Stimulated activated CD4-positive, alpha-beta T cell treated with anti-CD3 and anti-CD28 coated beads, Interleukin-1b, Interleukin-23, amount 100 ng/mL, for 4 hours (primary cell): ENCODE measurements at places on chromosomes 6 and 20.

DNA sequence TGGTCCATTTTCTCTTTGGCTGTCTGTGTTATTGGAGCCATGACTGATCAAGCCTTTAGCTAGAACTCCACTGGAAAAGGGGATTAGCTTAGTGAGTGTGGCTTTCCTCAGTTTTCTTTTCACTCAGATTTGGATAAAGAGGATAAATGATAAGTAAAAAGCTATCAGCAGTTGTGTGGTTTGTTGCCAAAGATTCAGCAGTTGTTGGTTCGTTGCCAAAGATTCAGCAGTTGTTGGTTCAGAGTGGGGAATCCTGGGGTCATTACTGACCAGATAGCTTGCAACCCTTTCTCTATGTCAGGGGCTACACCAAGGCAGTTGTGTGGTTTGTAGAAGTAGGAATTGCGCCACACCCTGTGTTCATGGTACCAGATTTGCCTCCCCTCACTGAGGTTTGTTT, 107.7 kb upstream of the SCP2D1 start:
- no peak for DNase-seq

- DNase-seq: no peak
Observed at GRCh38 chr6:43809417-43810305, 39.6 kb downstream of the VEGFA start.

DNA sequence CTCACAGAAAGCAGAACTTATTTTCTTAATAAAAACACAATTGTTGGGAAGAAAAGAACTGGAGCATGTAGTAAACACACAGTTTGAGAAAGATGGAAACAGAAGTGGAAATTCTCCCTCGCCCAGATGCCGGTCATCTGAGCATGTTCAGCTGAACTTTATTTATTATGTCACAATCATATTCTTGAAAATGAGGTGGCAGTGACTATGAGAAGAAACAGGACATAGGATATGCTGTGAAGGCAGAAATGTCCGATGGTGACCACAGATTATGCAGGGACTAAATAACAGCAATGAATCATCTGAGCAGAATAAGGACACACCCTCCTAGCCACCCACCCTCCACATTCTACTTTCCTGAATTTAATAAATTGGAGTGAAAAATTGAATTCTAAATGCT, 425.3 kb upstream of the NOX3 start:
- no peak for DNase-seq

- no peak for DNase-seq
Observed at GRCh38 chr6:36368921-36369865, 18.3 kb downstream of the ETV7 start.

GRCh38 chr20:63979229-63979556, 249 bp downstream of the SAMD10 start:
- DNase-seq: no peak

DNA sequence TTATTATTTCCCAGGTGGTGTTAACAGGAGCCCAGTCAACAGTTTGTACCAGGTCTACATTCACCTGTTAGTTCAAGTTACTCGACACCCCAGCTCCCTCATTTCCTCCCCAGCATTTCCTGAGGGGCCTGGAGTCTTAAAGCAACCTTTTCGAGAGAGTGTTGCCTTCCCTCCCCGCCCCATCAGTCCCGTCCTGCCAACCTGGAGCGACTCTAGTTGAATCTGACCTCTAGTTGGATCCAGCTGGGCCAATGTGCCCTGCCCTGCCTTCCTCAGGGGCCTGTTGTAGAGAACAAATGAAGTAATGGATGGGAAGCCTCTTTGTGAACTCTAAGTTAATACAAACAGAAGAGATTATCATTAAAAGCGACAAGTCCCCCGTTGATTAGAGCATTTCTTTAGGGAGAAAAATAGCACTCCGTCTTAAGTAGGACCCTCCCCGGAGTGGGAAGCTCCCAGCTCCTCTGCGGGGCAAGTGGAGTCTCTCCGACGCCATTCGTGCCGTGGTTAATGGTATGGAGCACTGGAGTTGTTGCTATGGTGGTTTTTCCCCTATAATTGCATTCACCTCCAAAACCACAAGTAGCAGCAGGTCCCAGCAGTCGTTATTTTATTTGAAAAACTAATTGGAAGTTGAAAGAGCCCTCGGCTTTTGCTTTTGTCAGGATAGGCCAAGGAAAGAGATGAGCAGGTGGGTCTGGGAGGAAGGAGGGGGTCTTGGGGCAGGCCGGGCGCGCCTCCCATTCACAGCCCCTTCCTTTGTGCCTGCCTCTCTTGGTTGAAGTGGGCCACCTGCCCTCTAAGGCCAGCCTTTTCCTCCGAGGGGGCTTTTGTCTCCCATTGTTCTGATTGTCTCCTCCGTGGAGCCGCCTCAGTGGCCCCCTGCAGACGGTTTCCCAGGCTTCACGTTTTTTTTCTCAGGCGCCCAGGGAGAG, 16.1 kb downstream of the GHRH start:
- DNase-seq: no peak

DNA sequence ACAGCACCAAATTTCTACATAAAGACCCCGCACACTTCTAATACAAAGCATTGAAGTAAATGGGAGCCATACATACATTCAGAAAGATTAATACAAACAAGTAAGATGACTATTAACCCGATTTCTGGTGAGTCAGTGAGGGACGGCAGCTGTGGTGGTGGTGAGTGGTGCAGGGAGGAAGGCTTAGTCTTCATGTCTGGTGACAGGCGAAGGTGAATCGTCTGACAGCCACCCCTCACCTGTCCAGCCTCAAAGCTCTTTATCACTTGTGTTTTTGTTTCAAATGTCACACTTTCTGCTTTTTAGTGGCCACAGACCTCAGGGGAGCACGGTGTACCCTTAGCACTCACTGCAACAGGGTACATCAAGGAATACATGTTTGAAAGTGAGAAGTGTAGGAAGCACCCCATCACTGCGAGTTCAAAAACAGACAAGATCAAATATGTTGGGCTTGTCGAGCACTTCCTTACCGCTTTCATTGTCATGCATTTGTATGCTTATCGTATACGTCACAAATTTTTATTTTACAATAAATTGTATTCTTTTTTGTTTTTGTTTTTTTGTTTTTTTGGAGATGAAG, 63.5 kb downstream of the IRF4 start:
- DNase-seq: no peak
